ENCODE measurements at places on chromosomes 12 and 14.

DNA sequence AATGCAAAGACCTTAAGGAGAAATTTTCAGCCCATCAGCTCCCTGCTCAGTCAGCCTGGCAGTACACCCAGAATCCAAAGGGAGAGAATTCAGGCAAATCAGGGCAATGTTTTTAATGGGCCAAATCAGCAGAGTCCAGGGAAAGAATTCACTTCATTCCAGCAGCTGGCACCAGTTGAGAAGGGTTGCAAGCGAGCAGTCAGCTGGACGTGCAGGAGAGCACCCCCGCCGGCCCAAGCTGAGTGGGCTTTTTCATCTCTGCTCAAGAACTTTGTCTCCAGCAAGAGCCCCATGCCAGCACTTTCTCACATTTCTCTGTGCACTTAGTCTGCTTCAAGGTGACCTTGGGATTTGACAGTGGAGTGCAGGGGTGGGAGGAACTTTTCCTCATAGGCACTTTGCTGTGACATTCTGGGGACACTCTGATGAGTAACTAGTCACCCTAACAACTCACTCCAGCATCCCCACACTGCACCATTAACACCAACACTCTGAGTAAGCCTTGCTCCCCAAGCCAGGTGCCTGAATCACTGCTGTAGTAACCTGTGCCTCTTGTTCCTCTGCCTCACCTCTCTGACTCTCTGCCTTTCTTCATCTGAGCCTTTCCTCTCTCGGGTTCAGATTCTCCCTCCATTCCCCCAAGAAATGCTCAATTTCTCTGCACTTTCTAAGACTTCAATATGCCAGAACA is 2.2 kb downstream of the ENDOU start:
- no peak for DNase-seq

GRCh38 chr12:6964605-6965025 is 5.8 kb downstream of the PHB2 start:
- DNase-seq: no peak

GRCh38 chr12:51907083-51907855 is at the start of gene ACVRL1:
TSS of gene ACVRL1 (plus strand) at chr12:51907504. CDS start at chr12:51912475, 4,971 bp downstream.
- no peak for DNase-seq

DNA sequence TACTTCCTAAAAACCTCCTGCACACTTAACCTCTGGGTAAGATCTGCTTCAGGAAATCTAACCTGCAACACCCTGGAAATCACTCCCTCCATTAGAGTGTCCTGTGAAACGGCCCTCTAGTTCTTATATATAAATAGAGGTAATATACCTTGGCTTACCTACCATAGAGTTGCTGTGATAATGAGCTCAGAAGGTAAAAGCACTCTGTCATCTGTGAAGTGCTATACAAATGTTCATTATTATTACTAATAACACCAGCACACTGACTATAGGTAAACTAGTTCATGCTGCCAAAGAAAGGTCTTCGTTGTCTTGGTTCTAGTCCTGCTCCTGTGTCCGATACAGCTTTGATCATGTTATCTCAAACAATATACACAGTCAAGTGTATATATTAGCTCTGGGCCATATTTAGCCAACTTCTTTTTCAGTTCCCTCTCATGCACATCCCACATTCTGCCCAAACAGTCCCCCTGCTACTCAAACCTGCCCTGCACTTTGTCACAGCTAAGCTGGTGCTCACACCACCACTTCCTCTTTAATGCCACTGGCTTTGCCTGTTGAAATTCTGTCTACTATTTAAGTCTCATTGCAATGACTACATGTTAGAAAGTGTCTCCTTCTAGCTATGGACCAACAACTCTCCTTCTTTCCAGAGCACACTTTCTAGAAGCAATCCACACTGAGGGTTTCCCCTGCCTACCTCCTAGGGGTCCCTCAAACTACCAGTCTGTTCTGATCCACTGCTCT is 5.1 kb downstream of the E2F7 start:
- no peak for DNase-seq

- DNase-seq: no peak
Observed at GRCh38 chr14:85316701-85317410, 213.1 kb upstream of the FLRT2 start.

DNA sequence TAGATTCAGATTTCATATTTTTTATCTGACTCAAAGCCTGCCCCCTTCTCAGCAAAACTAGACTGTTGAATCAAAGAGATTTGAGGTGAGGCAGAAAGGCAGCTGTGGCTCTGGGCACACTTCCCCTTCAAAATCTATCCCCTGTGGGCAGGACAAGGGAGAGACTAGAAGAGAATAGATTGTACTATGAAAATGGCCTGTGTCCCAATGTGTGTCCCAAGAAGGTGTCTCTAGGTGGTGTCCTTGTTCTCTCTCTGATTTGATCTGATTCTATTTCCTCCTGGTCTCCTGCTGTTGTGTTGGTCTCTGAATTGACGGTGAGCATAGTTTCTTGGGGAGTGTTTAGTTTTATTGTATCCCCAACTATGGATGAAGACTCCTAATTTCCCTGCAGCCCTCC is 565.8 kb upstream of the ATP2B1 start:
- no peak for DNase-seq
